ENCODE measurements at places on chromosomes 7 and 10.

DNA sequence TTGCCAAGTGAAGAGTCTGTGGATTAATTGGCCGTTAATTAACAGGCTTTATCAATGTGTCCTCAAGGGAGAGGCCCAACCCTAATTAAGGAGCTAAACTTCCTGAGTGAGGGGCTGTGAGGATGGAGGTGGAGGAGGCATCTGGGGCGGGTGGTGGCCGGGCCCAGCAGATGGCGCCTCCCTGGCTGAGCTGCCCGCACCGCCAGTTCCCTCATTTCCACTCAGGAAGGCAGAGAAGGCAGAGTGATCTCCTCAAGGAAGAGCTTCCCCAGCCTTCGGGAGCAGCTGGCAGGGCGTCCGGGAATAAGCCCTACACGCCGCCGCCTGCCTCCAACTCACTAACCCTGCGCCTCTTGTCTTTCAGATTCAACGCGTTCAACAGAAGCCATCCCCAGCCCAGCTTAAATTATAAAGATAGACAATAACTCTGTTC lies 112.2 kb downstream of the CYTH3 start:
- no peaks in the 10 kb centered on the region for H3K36me3 ChIP-seq
- no peak overlapping the region for H3K27ac ChIP-seq
- no peaks in the 10 kb centered on the region for H3K27me3 ChIP-seq
- peak; percentile 88 for DNase-seq

- H3K36me3 ChIP-seq = no peaks in the 10 kb centered on the region
- no peaks in the 10 kb centered on the region for H3K27me3 ChIP-seq
- H3K27ac ChIP-seq = no peak overlapping the region
- no peaks in the 10 kb centered on the region for H3K4me1 ChIP-seq
Observed at GRCh38 chr7:147023440-147023839, 906.8 kb downstream of the CNTNAP2 start.

GRCh38 chr7:103793614-103794013 lies 195.8 kb downstream of the RELN start:
- no peaks in the 10 kb centered on the region for H3K36me3 ChIP-seq
- H3K4me3 ChIP-seq = no peak overlapping the region
- no peaks in the 10 kb centered on the region for H3K4me1 ChIP-seq
- no peak overlapping the region for H3K27ac ChIP-seq

- DNase-seq = no peak
- H3K4me1 ChIP-seq = no peaks in the 10 kb centered on the region
- no peaks in the 10 kb centered on the region for H3K27me3 ChIP-seq
- no peaks in the 10 kb centered on the region for H3K36me3 ChIP-seq
- H3K4me3 ChIP-seq = no peak overlapping the region
- no peak overlapping the region for H3K27ac ChIP-seq
Observed at GRCh38 chr7:101567230-101567629, 61.9 kb downstream of the MYL10 start.

GRCh38 chr7:111867348-111867931 lies 305.1 kb upstream of the IMMP2L start:
- H3K27me3 ChIP-seq = no peaks in the 10 kb centered on the region
- no peak overlapping the region for H3K4me3 ChIP-seq
- no peaks in the 10 kb centered on the region for H3K4me1 ChIP-seq
- H3K36me3 ChIP-seq = no peaks in the 10 kb centered on the region
- no peak for DNase-seq
- H3K27ac ChIP-seq = no peak overlapping the region

GRCh38 chr7:92972441-92972840 lies 136.1 kb upstream of the CDK6 start:
- H3K27me3 ChIP-seq = no peaks in the 10 kb centered on the region
- H3K4me1 ChIP-seq = no peaks in the 10 kb centered on the region
- H3K36me3 ChIP-seq = no peaks in the 10 kb centered on the region

GRCh38 chr10:396107-396506 lies 260.9 kb downstream of the ZMYND11 start:
- peaks cover 11% of the 10 kb centered on the region for H3K4me1 ChIP-seq
- no peaks in the 10 kb centered on the region for H3K36me3 ChIP-seq
- no peaks in the 10 kb centered on the region for H3K27me3 ChIP-seq
- no peak overlapping the region for H3K4me3 ChIP-seq

Data from vagina (tissue), 2 donors.